ENCODE measurements at places on chromosomes 2 and 18. TPM values are rescaled to one million over a fixed set of nuclear protein-coding genes. Genes with fewer than 3 reads are reported as not detected.

UPP2 gene
- not detected for total RNA-seq

REG3A gene
- not detected for total RNA-seq

CHRND gene
- total RNA-seq, result not detected

ADCYAP1 gene
- not detected for total RNA-seq

OTOS gene
- not detected for total RNA-seq

SLC11A1 gene
- total RNA-seq, result 0.26 TPM

DNAH7 gene
- 1.3 TPM for total RNA-seq

FSHR gene
- total RNA-seq, result not detected
